ENCODE measurements at places on chromosomes 4 and X.

GRCh38 chr4:76305033-76305687 is 1.4 kb upstream of the STBD1 start:
- DNase-seq, result no peak

DNA sequence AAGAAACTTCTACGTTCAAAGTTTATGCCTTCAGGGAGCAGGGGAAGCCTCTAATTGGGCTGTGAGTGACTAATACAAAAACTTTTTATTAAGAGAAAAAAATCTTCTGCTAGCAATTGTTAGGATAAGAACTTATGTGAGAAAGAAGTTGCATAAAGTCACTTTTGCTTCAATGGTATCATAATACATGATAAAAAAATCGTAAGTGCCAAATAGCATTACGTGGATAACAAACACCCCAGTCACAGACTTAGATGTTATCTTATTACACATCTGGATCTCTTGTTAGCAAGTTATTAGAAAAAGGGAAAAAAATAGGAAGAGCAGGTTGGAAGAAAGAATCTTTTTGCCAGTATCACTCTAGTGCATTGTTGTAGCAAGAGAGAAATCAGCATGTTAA is 4.2 kb upstream of the NDST4 start:
- peak; percentile 13 for DNase-seq

- no peak for DNase-seq
Measured at GRCh38 chr4:173362666-173363065, 8.1 kb upstream of the SAP30 start.

DNA sequence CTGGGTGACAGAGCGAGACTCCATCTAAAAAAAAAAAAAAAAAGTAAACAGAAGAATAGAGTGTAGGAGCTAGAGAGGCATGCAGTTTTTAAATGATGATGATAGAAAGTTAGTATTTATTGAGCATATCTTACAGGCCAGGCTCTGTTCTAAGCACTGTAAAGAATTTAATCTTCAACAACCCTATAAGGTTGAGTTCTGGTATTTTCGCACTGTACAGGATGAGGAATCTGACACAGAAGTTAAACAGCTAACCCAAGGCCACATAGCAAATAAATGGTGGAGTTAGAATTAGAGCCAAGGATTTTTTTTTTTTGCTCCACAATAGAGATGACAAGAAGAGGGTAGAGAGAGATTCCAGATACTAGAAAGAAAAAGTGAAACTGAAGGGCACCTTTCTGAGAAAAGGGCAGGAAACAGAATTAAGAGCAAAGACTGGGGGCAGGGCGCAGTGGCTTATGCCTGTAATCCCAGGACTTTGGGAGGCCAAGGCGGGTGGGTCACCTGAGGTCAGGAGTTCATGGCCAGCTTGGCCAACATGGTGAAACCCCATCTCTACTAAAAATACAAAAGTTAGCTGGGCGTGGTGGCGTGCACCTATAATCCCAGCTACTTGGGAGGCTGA is 56.1 kb downstream of the KLHL5 start:
- DNase-seq, result no peak

DNA sequence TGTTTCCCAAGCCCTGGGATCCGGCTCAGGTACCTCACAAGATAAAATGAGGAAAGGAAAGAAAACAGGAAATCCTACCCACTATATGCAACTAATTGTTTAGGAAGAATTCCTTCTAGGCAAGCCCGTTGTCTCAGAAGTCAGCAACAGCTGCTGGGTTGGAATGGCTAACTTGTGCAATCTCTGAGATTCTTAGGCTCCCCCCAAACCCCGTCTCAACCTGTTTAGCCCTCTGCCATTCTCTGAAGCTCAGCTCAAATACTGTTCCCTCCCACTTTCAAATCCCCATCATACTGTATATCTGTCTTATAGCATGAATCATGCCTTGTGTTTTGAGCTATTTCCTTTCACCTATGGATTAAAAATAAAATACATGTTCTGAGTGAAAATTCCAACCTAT is 28.9 kb downstream of the STARD8 start:
- no peak for DNase-seq

DNA sequence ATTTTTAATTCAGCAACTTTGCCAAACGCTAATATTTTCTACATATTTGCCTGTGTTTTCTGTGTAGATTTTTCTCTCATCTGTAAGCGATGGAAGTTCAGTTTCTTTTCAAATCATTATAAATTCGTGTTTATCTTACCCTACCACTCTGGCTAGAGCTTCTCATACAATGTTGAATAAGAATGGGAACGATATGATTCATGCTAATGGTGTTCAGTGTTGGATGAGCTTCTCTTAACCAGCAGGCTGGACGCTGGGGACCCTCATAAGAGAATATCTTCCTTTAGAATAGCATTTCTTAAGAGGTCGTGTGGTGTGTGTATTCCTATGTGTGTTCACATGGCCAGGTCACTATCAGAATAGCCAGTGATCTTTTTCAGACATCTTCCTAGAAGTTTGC is 31.0 kb downstream of the NSDHL start:
- DNase-seq, result no peak

DNA sequence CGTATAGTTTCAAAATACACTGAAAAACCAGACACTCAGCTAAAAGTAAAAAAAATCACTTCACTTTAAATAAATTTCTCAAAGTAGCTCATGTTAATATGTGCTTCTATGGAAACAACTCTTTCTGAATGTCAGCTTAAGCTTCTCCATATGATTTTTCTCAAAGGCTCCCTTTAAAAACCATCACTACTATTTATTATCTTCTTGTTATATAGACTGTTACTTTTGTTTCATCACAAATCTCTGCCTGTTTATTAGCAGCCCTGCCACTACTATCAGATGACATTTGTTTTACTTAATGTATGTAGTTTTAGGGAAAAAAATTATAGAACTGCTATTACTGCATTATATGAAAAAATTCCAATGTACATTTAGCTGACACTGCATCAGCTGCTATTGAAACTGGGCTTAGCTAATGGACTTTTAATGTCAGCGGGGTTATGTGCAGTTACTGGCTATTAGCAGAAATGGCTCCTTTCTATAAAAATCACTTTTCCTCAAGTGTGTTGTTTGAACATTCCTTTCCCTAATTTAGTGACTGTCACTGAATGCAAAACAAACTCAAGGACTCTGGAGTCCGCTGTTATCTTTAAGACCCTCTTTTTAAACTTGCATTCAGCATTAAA is 10.8 kb downstream of the UNC5C start:
- DNase-seq, result no peak

- no peak for DNase-seq
Measured at GRCh38 chr4:175424111-175424510, 388.0 kb downstream of the GPM6A start.

GRCh38 chrX:1307626-1308340 is 28.8 kb upstream of the IL3RA start:
- DNase-seq, result no peak

DNA sequence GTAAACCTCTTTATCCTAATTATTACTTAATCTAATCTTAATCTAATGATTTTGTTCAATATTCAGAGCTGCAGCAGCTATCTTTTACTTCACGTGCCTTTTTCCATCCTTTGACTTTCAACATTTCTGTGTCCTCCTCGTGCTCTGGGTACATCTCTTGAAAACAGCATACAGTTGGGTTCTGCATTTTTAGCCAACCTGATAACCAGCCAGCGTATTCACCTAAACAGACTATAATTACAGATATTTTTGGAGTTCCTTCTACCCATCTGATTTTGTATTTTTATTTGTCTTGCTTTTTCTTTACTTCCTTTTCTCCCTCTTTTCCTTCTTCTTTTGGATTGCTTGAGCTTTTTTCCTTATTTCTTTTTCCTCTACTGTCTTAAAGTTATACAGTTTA is 16.2 kb upstream of the JAKMIP1 start:
- DNase-seq, result no peak

DNA sequence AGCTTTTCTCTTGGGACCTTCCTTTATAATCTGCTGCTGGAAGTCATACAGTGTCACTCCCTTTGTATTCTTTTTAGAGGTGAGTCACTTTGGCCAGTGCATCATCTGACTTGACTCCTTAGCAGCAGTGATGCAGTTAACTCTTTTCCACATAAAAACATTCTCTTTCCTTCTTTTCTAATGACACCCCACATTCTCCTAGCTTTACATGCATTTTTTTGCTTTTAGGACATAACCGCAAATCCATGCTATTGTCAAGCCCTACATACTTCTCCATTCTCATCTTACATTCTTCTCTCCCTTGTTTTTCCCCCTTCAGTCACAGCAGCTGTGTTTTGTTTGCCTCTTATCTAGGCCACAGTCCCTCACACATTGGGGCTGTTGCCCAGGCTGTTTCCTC is 55.1 kb downstream of the ZNF330 start:
- DNase-seq, result no peak

GRCh38 chrX:31480696-31481095 is 408.9 kb upstream of the FTHL17 start:
- DNase-seq, result no peak

DNA sequence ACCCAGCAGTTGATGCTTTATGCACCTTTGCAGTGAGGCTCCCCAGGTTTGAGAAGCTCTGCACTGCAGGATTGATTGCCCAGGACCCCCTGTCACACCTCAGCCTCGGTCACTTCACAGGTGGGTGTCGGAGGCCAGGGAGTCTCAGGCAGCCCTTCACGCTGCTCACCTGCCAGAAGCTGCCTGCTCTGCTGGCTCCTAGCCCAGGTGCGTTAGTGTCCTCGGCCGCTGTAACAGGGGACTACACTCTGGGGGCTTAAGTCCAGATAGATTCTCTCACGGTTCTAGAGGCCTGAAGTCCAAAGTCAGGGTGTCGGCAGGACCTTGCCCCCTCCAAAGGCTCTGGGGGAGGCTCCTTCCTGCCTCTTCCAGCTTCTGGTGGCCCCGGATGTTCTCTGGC is 79.9 kb downstream of the CPZ start:
- no peak for DNase-seq

DNA sequence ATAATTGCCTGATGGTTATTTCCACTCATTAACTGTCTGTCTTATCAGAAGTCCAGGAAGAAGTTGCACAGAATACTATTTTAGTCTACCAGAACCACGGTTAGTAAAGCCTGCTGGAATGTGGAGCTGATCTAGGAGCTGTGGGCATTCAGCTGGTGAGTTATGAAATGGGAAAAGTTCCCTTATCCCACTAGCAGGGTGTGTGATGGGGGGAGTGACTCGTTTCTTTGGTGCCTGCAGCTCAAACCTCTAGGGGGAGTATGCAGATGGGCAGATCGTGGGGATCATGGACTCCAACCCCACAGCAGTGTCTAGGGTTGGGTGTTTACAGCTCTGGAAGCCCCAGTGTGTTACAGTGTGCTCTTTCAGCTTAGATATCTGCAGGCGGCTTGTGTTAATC is 305.7 kb upstream of the BOD1L1 start:
- no peak for DNase-seq

DNA sequence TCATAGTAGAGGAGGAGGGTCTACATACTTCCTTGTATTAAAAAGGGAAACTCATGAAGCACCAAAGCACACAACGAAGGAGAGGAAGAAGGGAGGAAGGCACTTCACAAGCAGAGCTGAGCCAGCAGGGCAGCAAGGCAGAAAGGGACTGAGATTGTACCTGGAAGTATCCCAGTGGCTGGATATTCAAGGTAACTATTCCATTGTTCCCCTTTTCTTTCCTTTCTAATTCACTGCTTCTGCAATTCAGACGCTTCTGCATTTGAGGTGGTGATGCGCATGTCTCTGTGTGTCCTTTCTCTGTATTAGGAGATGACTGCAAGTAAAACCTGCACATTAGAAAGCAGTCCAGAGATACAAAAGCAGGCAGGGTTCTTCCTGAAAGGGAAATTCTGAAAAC is 54.9 kb downstream of the UBQLN2 start:
- DNase-seq, result no peak

DNA sequence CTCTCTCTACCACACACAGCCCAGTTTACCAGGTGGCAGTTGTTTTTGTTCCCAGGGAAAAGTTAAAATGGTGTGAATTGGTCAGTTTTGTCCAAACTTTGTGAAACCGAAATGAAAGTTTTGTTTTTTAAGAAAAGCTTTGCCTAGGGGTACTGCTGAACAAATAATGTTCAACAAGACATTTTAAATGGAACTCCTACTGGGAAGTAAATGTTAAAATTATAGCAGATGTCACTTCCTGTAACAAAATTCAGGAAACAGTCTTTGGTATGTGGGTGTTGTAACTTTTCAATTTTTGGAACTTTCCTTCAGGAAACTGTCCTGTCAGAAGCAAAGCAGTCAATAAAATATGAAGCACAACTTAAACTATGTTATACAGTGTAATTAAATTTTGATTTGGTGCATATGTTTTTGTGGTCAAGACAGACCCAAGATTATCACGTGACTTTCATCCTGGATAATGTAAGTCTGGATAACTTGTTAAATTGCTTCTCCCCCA is 79.5 kb downstream of the AFF1 start:
- DNase-seq, result no peak

DNA sequence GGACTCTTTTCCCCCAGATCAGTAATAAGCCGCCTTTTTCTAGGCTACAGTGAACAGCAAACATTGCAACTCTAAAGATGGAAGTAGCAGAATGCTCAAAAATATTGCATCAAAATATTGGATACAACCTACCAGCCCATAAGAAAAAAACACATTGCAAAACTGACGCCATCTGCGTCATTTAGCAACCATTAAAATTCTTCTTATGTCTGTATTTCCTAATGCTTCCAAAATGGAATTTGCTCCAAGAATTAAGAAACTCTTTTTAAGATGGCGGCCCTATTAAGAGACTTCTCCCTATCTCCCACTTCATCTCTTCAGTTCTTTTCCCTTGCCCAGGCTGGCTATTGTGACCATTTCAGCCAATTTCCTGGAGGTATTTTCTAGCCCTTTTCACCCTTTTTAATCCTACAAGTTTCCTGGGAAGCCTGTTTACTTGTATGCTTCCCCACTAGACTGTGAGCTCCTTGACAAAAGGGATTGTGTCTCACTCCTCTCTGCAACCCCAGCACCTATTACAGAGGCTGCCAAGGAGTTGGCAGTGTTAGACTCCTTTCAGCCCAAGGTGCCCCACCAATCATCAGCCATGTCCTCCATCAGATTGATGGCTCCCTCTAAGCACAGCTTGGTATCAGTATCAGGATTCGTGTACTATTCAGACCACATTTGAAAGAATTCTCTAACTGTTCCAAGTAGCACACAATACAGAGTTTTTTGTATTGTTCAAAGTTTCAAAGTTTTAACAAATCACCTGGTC is 4.4 kb downstream of the GPC3 start:
- DNase-seq, result no peak

Measured in COLO829 (cell line).